ENCODE measurements at places on chromosomes 12 and 14.

GRCh38 chr14:43410631-43411030 lies 1096.5 kb downstream of the FSCB start:
- DNase-seq = no peak

DNA sequence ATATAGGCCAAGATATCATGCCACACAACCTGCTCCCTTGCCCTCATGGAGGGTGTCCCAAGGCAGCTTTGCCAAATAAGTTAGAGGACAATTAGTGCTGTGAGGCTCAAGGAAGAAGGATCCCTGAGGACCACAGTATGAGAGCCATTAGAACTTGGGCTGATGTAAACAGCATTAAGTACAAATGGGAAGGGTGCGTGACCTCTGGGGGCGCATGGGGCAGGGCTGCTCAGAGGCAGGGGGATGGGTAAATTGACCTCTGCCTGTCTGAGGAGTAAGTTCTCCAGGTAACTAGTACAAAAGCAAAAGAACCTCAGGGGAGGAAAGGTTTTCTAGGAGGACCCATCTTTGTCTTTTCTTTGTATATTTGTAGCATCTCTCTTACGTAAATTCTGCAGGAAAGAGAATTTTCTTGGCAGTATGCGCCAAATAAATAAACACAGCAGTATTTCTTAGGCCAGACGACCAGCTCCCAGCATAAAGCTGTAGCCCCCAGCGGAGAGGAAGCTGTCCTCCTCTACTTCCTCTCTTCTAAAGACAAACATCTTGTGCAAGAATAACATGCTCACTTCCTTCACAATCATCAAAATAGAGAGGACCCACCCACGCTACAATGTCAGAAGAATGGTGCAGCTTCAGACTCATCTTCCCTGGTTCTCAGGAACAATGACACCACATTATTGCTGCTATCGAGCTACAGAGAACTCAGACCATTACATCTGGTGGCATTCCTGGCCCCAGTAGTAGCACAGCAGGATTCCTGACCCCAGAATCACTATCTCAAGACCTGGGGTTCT lies 16.4 kb upstream of the VWF start:
- no peak for DNase-seq

- DNase-seq = peak; percentile 17
Measured at GRCh38 chr14:73662487-73662943, 17.7 kb downstream of the DNAL1 start.

DNA sequence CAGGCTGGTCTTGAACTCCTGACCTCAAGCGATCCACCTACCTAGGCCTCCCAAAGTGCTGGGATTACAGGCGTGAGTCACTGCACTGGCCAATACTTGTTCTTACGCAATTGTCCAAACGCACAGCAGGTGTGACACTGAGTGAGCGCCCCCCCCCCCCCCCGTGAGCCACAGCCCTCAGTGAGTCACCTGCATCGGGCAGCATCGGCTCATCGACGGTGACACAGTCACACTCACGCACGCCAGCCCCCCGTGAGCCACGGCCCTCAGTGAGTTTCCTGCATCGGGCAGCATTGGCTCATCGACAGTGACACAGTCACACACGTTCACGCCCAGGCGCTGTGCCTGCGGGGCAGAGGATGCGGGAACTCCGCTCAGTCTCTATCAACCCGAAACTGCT lies 42.5 kb downstream of the GALNT9 start:
- no peak for DNase-seq

GRCh38 chr12:11795192-11795912 lies 145.9 kb downstream of the ETV6 start:
- no peak for DNase-seq

GRCh38 chr12:114919479-114919878 lies 235.5 kb upstream of the TBX3 start:
- DNase-seq = no peak

GRCh38 chr12:76135456-76135855 lies 51.0 kb upstream of the NAP1L1 start:
- no peak for DNase-seq

DNA sequence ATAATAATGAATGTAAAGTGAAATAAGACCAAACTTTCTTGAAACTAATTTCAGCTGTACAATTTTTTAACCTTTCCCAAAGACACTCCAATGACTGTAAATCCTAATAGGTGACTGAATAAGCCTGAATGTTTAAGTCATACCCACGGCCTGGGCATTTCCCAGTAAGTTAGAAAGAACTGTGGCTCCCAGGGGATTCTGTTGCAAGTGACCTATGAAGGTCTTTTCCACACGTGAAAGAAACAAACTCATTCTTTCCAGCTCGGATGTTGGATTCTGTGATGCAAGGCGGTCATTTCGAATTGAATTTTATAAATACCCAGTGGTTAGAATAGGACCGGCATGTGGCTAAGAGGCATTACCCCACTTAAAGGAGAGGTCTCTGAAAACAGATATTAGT lies 1134.4 kb downstream of the GALC start:
- no peak for DNase-seq

DNA sequence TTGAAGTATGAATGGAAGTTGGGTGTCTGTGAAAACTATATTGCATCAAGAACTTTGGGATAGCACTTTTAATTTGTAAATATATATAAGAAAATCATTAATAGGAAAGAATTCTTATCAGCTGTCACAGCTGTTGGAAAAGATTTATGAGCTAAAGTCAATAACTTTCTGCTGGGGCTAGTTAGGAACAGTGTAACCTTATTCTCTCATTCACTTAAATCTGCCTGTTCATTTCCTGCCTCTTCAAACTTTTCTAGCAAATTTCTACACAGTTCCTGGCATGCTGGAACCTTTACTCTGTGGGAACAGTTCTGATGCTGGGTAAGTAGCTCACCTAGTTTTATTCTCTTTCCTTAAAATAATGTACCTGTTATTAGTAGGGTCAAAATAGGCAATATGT lies 109.9 kb downstream of the SCN8A start:
- no peak for DNase-seq

- DNase-seq = no peak
Measured at GRCh38 chr14:74846968-74847665, 28.8 kb downstream of the PROX2 start.

- DNase-seq = no peak
Measured at GRCh38 chr12:97151481-97151880, 244.4 kb downstream of the NEDD1 start.

GRCh38 chr14:74952697-74953484 lies 2.5 kb downstream of the PGF start:
- DNase-seq = peak; percentile 40

- DNase-seq = peak; percentile 9
Measured at GRCh38 chr14:101253948-101254347, 307.3 kb upstream of the DIO3 start.

DNA sequence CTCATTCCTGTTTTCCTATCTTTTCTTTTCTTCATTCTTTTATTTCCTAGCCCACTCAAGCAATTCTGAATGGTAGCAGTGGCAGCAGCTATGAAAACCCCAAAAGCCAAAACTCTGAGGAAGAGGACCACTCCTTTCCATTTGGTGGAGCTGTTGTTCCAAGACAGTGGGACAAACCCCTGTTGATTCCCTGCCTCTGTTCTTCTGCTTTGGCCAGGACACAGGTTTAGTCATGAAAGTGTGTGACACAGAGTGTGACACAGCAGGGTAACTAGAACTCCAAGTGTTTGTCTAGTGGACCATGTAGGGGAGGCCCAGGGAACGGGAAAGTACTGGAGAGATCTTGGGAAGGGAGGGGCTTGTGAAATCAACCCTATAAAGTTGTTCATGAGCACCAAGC lies 71.1 kb downstream of the PTCSC3 start:
- DNase-seq = no peak
